ENCODE measurements at places on chromosomes 5 and 9.

DNA sequence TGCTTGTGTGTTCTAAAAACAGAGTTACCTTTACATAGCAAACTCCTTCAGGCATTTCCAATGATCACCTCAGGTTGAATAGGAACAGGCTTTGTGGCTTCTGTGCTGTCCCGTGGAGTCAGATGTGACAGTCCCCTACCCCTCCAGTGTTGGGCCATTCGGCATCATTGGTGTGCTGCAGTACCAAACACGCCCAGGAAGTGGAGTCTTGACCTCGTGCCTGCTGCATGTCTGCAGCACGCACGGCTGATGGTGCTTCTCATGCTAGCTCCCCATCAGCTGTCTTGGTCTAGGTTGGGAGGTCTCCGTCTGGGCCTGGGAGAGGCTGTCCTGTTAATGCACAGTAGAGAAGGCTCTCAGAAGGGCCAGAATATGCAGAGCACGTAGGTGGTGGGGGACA is 42.5 kb upstream of the PHF2 start:
- DNase-seq, result no peak

DNA sequence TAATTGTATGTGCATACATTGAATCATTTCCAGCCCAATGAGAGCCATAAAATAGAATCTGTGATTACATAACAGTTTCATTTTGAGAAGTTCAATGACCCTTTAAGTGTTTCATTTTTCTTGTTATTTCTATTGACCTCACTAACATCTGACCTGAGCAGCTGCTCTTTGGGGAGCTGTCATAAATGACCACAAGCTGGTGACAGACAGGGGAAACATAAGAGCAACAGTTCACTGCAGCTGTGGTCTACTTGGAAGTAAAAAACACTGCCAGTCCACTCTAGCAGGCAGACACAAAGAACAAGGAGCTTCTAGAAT is 265.4 kb downstream of the DTWD2 start:
- DNase-seq, result no peak

GRCh38 chr5:126277762-126278161 is 145.4 kb upstream of the GRAMD2B start:
- DNase-seq, result no peak

- no peak for DNase-seq
These were observed 114.3 kb downstream of the STARD4 start for GRCh38 chr5:111398013-111398412.

- no peak for DNase-seq
These were observed 42.2 kb upstream of the FCN1 start for GRCh38 chr9:134959971-134960310.
